Esophagus mucosa (tissue), 1 donor: ENCODE measurements at places on chromosomes 7 and 10. TPM values are rescaled to one million over a fixed set of nuclear protein-coding genes. Genes with fewer than 3 reads are reported as not detected.
A peak's percentile ranks its signal among the peaks of the same experiment; 100 is the strongest.

- ATAC-seq = no peak
These were observed 39.7 kb downstream of the RASGEF1A start for GRCh38 chr10:43226851-43227845.

DNA sequence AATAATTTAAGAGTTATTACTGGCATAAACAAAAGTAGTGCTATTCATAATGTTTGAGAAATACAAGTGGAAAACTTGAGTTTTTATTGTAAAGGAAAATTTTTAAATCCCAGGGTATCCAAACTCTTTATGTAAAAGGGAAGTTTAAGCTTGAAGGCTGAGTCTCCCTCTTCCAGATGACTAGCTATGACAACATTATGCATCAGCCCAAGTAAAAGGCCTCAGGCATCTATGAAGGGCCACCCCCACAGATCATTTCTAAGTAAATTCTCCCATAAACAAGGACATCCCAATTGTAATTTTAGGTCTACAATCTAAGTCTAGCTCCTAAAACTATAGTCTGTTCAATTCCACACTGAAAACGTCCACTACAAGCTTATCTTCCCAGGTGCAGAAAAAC is 166.2 kb upstream of the STEAP1 start:
- ATAC-seq = no peak

- no peak for ATAC-seq
These were observed 23.6 kb upstream of the VPS41 start for GRCh38 chr7:38932509-38933168.

DNA sequence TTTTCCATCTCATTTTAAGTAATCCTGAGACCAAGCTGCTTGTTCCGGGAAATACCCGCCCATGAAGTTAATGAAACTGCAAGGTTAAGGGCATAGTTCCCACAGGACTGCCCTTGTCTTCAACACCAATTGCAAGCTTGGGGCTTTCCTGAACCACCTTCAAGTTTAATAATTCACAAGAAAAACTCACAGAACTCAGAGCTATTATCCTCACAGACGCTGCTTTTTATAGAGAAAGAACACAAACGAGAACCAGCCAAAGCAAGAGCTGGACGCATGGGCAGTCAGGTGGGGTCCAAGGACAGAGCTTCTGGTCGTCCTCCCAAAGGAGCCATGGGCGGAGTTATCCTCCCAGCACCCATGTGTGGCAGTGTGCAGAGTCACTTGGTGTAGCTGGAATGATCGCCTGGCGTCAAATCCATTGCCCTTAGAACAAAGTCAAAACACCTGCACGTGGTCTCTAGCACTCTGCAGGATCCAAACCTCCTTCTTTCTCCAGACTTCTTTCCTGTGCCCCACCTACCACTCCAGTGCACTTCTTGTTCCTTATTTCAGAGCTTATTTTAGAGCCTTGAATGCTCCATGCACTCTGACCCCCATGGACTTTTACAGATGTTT is 56.7 kb downstream of the SNX10 start:
- ATAC-seq = no peak

DNA sequence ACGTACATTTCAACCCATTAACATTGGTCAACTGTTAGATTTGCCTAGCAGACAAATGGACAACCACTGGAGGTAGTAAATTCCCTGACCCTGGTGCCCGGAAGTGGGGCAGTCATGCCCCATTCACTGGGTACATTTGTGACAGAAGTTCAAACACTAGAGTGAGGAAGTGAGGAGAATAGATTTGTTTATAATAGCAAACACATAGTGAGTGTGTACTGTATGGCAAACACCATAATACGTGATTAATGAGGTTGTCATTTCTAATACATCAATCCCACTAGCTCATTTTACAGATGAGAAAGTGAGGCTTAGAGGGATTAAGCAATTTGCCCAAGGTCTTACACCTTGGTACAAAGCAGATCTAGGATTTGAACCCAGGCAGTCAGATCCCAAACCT is 181.9 kb upstream of the MKLN1 start:
- no peak for ATAC-seq

DNA sequence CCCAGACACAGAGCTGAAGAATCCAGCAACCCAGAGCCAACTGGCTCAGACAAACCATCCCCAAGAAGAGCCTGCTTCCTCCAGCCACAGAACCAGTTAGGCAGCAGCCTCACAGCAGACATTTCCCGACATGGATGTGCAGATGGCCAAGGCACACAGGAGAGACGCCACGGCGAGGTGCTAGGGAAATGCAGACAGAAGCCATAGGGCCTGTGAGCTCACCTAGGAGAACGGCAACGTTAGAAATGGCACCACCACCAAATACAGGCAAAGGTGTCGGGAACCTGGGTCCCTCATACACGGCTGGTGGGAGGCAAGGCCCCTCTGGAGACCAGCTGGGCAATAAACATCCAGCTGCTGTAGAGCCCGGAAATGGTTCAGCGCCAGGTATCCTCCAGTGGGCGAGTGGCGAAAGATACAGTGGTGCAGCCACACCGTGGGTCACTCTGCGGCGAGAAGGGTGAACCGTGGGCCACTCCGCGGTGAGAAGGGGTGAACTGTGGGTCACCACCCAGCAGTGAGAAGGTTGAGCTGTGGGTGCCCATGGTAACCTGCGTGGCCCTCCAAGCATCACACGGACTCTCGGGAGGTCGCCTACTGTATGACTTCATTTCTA is 31.2 kb downstream of the JAKMIP3 start:
- ATAC-seq = no peak

CTTNBP2 gene
- total RNA-seq = 16.9 TPM

- ATAC-seq = peak; percentile 38
These were observed 1.5 kb downstream of the TRIL start for GRCh38 chr7:28956608-28957063.
